Effector CD8-positive, alpha-beta T cell (primary cell): ENCODE measurements at places on chromosomes 11 and 22.

DNA sequence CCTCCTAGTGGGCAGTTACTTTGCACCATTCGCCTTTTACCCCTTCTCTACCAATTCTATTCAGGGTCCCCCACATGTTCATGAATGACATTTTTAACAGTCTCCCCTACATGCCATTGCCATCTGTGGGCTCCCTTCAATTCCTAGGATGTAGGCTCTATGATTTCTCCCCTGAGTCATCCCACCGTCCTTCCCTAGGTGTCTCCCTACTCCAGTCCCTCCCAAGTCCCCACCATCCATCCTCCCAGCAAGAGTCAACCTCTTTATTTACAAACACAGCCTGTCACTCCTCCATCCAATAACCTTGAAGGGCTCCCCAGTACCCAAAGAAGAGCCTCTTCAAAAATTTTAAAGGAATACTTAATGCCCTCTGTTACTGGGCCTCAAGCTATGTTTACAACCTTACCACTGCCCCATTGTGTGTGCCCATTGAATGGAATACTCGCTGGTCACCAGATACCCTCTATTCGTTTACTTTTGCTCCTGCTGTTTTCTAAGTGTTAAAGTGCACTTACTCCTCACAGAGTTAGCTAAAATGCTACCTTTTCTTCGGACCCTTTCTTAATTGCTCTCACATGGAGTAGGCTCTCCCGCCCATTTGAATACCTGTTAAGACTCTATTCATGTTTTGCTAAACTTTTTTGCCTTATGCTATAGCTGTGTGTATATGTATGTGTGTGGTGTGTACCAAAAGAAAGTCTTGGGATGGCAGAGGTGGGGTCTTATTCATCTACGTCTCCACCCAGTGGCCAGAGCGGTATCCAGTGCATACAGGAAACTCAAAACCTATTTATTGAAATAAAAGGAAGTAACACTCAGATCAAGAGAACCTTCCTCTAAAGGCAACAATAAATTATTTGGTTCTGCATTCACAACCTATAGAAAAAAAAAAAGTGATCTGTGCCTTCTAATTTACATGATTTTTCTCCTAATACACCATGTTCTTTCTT is 235.8 kb upstream of the CCDC90B start:
- DNase-seq, result no peak

DNA sequence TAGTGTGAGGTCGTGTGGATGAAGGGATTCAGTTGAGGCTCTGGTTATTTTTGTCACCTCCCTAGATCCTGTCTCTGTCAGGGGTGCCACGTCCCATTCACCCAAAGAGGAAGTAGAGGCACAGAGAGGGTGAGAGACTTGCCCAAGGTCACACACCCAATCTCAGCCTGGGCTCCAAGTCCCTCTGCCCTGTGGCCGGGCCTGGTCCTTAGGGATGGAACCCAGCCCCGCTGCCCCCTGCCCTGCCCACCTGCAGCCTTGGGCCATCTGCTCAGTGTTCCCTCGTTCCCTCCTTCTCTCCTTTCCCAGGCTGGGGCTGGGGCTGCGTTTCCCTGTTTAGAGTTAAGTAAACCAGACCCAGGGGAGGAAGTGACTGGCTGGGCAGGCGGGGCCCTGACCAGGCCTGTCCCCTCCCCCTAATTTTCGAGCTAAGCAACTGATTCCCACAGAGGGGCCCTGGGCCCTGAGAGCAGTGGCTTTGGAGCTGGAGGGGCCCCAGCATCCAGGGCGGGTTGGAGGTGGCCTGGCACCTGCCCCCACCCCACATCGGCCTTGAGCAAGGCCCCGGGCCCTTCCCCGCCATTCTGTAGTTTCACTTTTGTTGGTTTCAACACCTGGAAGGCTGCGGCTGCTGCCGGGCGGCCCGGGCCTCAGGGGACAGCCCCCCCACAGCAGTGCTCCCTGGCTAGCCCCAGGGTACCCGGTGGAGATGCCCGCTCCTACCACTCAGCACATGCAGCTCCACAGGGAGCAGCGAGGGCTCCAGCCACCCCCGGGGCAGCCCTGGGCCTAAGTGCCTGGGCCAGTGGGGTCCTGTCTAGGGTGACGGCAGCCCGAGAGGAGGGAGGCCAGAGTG is 1.5 kb downstream of the TCIRG1 start:
- DNase-seq, result no peak

- DNase-seq, result no peak
Observed at GRCh38 chr22:47784991-47785390, 1022.5 kb downstream of the TBC1D22A start.

DNA sequence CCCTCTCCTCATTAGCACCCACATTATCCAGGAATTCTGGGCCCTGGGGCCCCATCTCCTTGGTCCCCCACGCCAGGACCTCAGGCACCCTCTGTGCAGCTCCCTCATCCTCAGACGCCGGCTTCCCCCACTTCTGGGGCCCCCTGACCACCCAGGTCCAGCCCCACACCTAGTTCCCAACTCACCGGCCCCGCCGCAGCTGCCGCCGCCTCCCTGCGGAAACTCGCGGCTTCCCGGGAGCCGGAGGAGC is at the start of gene PCSK7:
Gene PCSK7 (minus strand): TSS at position 232 of the 250 bp plus-strand sequence. CDS start 2,229 bp downstream, outside the sequence.
- DNase-seq, result no peak

DNA sequence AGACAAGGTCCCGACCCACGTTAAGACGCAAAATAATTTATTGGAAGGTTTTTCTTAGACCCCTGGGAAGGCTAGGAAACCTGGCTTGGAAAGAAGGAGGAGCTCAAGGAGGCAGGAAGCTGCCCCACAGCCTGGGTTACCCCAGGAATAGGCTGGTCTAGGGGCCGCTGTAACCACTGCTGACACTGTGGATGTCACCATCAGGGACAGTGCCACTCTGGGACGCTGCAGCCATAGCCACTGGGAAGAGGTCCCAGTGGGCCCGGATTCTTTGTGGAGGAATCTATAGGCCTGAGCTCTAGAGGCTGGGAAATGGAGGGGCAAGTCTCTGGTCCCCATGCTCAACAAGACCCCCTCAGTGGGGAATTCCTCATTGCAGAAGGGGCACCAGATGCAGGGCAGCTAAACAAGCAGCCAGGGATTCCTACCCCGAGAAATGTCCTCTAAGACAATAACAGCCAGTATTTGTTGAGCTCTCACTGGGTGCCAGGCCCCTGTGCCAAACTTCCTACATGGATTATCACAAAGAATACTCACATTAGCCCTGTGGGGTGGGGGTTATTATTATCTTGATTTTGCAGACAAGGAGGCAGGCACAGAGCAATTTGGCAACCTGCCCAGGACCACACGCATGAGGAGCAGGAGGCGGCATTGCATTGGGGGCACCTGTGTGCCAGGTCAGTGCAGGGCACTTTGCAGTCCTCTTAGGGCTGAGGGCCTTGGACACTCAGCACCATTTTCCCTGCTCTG is 19.5 kb upstream of the CHKA start:
- no peak for DNase-seq

- DNase-seq, result no peak
Observed at GRCh38 chr22:40499209-40499623, 128.8 kb downstream of the SGSM3 start.

- no peak for DNase-seq
Observed at GRCh38 chr11:129387434-129387833, 11.8 kb downstream of the BARX2 start.

GRCh38 chr22:28299309-28299708 is 380.3 kb upstream of the PITPNB start:
- no peak for DNase-seq

DNA sequence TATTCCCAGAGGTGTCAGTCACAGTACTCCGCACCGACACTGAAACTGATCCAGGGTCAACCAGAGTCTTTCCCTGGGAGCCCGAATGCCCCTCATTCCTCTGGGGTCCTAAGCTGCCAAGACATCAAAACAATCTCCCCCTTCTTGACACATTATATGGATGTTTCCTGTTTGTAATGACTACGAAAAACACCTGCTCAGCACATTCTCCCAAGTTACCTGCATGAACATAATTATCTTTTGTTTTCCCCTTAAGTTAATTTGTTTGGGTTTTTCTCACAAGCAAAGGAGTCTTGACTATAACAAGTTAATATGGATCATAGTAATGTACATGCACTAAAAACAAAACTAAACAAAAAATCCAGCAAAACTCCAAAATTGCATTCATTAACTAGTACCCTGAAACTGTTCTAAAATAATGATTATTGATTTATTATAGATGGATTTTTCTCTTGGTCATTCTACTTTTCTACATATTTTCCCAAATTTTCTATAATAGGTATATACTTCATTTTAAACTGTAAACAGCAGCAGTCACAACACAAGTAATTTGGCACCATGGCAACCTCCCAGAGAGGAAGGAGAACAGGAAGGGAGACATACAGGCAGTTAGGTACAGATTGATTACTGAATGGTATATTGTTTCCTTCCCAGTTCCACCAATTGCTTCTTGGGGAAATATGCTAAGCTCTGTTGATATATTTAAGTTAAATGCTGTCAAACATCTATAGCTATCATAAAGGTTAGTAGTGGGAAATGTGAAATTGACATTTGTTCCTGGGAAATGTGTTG is 631.5 kb downstream of the METTL15 start:
- no peak for DNase-seq

DNA sequence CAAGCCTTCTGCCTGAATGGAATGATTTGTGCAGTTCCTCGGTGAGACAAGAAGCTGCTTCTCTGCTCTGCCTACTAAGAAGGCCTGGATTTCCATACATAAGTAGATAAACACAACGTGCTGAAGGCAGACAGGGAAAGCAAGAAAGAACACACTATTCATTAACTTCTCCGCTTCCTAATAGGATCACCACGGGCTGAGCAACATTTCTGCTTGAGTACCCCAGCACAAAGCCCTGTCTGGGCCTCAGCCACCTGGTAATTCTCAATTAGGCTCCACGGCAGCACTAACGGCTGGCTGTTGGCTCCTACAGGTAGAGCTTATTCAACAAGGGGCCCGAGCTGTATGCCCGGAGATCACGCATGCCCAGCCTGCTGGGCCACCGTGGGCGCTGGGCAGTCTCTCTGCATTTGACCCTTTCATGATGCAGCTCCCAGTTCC is 1156.6 kb downstream of the TBC1D22A start:
- DNase-seq, result no peak

DNA sequence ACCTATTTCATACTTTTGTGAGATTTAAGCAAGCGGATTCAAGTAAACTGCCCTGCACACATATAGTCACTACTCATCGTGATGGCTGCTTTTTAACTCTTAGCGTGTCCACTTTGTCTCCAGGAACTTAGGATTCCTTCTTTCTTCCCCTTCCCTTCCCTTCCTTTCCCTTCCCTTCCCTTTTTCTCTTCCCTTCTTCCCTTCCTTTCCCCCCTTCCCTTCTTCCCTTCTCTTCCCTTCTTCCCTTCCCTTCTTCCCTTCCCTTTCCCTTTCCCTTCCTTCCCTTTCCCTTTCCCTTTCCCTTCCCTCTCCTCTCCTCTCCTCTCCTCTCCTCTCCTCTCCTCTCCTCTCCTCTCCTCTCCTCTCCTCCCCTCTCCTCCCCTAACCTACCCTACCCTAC is 65.9 kb downstream of the LIF start:
- no peak for DNase-seq

- no peak for DNase-seq
Observed at GRCh38 chr11:100637706-100638105, 49.4 kb upstream of the ARHGAP42 start.

DNA sequence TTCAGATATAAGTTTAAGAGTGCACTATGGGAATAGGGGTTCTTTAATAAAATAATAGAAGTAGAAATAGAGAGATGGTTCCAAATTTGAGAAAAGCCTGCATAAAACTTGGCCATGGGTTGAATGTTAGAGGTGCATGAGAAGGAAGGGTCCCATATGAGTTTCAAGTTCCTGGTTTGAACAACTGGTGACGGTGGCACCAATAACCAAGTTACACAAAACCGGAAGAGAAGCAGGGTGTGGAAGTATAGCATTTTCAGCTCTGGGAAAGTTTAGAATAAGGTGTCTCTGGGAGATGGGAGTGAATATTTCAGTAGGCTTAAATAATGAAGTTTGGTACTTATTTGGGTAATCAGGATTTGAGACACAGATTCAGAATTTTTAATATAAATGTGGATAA is 2.4 kb downstream of the CASP1 start:
- no peak for DNase-seq

GRCh38 chr11:116716621-116717020 is 56.2 kb downstream of the BUD13 start:
- DNase-seq, result no peak

GRCh38 chr11:17786824-17787525 is 52.4 kb downstream of the KCNC1 start:
- no peak for DNase-seq

DNA sequence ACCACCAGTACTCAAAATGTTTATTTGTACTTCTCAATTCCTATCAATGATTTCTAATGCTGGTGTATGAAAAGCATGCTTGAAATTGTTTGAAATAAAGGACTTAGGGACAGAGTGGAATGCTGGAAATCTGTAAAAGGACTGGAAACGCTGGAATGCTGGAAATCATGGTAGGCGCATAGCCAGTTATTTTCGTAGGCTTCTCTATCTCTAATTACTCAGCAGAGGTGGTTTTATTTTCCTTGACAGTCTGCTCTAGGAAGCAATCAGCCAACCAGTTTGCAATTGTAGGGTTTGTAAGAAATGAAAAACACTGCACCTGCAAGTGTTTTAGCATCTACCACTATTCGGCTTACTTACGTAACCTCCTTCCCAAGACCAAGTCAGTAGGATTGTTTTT is 788 bp downstream of the LIN7C start:
- no peak for DNase-seq

GRCh38 chr22:28620244-28620922 is 59.3 kb downstream of the TTC28 start:
- DNase-seq, result no peak

DNA sequence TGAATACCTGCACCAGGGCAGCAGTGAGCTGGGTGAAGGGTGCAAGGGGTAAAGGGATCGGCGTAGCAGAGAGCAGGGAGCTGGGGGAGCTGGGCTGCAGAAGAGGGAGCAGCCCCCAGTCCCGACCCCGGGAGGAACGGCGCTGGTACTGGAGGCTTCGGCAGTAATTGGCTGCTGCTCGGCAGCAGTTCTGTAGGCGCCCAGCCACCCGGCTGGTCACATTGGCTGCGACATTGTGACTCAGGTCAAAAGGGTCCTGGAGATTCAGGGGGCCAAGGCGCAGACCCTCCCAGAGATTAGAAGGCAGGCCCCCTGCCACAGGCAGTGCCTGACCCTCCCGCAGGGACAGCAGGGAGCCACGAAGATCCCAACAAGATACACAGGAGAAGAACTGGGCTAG is 2.1 kb upstream of the EEF1G start:
- DNase-seq, result no peak

DNA sequence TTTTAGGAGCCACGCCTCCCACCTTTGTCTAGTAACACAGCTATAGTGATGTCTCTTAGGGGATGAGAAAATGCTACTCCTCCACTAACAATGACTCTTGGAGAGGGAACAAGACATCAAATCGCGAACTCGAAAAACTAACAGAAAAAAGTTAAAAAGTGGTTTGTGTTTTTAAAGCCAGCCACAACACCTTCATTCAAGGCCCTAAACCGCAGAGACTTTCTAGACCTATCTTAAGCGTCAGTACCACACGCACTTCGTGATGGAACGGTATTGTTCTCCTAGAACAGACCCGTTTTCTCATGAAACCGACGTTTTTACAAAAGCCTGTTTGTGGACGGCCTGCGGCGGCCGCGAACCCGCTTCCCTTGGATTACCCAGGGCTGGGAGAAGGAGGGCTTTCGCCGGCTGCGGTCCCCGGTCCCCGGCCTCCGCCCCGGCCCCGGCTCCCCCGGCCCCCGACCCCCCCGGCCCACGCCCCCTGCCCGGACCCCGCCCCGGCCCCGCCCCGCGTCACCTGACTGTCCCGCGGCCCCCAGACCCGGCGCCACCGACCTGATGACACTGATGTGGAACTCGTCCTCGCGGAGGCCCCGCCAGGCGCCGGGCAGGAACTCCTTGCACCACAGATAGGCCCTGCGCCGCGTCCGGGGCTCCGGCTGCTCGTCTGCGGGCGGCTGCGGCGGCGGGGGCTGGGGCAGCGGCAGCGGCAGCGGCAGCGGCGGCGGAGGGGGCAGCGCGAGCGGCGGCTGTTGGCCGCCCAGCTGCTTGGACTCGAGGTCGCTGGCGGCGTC is 718 bp downstream of the CHKA start:
- peak; percentile 30 for DNase-seq
